ENCODE measurements at places on chromosomes 13 and 19. TPM values are rescaled to one million over a fixed set of nuclear protein-coding genes. Genes with fewer than 3 reads are reported as not detected.

DNA sequence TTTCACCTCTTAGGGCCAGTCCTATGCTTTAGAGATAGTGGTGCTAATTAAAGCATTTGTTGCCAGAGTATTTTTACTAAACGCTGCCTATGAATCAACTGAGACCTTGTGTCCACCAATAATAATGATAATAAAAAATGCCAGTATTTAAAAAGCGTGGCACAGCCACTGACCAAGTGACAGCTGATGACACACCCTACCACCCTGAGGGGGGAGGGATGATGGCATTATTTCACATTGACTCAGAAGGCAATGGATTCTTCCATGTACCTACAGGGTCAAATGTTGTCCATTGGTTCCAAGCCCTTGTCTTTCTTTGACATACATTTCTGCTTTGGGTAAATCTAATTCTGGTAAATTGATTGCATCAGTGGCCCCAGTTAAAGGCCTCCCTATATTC lies 384.4 kb downstream of the DLEU7 start:
- no peaks in the 10 kb centered on the region for H3K4me1 ChIP-seq
- H3K36me3 ChIP-seq, result no peaks in the 10 kb centered on the region
- H3K4me3 ChIP-seq, result no peak overlapping the region
- DNase-seq, result no peak

- DNase-seq, result no peak
- no peak overlapping the region for H3K4me3 ChIP-seq
- H3K27ac ChIP-seq, result no peak overlapping the region
- no peaks in the 10 kb centered on the region for H3K27me3 ChIP-seq
- no peaks in the 10 kb centered on the region for H3K4me1 ChIP-seq
These were observed 3.5 kb downstream of the INSL3 start for GRCh38 chr19:17817668-17818363.

- H3K4me1 ChIP-seq, result no peaks in the 10 kb centered on the region
- no peak overlapping the region for H3K4me3 ChIP-seq
- H3K27me3 ChIP-seq, result no peaks in the 10 kb centered on the region
- no peak for DNase-seq
These were observed 12.0 kb downstream of the THOP1 start for GRCh38 chr19:2797280-2797679.

DNA sequence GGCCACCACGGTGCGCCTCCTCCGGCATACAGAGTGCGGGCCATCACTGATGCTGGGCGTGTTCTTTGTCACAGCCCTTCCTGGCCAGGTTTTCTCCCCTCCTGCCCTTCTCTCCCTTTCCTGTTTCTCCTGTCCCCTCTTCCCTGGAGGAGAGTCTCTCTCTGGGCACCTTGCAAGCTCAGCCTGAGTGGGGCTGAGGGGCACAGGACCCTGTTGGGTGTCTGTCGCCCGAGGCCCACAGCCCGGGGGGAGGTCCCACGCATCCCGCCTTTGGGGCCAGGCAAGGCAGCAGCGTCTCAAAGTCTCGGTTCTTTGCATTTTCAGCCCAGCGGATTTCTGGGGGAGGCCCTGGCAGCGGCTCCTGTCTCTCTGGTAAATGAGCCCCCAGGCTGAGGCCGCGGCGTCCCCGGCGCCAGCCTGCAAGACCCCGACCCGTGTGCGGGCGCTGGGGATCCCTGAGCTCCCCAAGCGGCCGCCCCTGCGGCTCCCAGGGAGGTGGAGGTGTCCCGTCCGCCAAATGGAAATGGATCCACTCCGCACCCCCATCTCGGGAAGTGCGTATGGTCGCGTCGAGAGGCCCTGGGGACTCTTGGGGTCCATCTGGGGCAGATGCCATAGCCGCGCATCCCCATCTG lies 47.2 kb downstream of the COMP start:
- no peak for DNase-seq
- H3K27ac ChIP-seq, result no peak overlapping the region
- H3K27me3 ChIP-seq, result no peaks in the 10 kb centered on the region
- no peaks in the 10 kb centered on the region for H3K36me3 ChIP-seq

The CDX2 gene
- total RNA-seq, result not detected

DNA sequence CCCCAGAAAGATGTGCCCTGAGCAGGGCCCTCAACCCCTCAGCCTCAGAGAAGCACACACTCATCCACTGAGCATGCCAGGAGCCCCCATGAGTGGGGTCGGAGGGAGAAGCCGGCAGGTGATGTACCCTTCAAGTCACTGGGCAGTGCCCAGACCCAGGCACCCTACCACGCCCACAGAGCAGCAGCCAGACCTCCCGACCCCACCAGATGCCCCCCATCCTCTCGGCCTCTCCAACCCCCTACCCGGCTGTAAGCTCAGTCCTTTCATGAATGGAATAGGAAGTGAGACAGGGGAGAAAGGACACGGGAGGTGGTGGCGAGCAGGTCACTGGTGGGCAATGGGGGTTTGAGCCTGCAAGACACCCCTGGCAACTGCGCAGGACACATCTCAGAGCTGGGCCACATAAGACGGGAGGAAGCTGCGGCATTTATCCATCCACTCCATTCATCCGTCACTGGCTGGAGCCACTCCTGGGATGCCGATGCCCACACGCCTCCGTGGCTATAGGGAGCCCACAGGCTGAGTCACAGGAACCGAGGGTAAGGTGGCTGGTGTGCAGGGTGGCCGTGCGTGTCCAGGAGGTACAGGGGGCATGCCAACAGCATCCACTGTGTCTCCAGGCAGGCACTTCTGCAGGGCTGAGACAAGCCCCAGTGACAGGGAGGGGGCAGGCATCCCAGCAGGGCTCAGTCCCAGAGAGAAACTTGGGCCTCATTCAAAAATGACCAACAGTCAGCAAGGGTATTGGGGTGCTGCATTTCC lies 23.8 kb upstream of the VSTM2B start:
- 0 out of 2 replicates have a peak, but pooled peaks cover 5% of the 10 kb centered on the region for H3K27me3 ChIP-seq
- H3K27ac ChIP-seq, result no peak overlapping the region
- H3K4me3 ChIP-seq, result no peak overlapping the region
- no peak for DNase-seq
- no peaks in the 10 kb centered on the region for H3K36me3 ChIP-seq

The DLEU7 gene
- total RNA-seq, result not detected

The FGF22 gene
- 0.13 TPM for total RNA-seq

The PTGIR gene
- 21.1 TPM for total RNA-seq

All from GM23248 (cell line).